ENCODE measurements at places on chromosomes 16 and 17. TPM values are rescaled to one million over a fixed set of nuclear protein-coding genes. Genes with fewer than 3 reads are reported as not detected.

WSCD1 gene
- polyA plus RNA-seq: 2.5 TPM

SEZ6L2 gene
- polyA plus RNA-seq: 0.61 TPM

CCL15 gene
- not detected for polyA plus RNA-seq

CCL1 gene
- not detected for polyA plus RNA-seq

PIPOX gene
- 0.22 TPM for polyA plus RNA-seq

CTRL gene
- 0.74 TPM for polyA plus RNA-seq

KRT23 gene
- 0.01 TPM for polyA plus RNA-seq

HEATR9 gene
- not detected for polyA plus RNA-seq

PRKCB gene
- polyA plus RNA-seq: 0.37 TPM

PROCA1 gene
- 4.9 TPM for polyA plus RNA-seq

SMIM36 gene
- not detected for polyA plus RNA-seq

CDH5 gene
- polyA plus RNA-seq: 53.9 TPM

FBXW10 gene
- polyA plus RNA-seq: 0.03 TPM
